Sigmoid colon (tissue), 7 donors: ENCODE measurements at places on chromosomes 6 and 20. TPM values are rescaled to one million over a fixed set of nuclear protein-coding genes. Genes with fewer than 3 reads are reported as not detected.

- no peak for DNase-seq
These were observed 30.3 kb upstream of the NXT1 start for GRCh38 chr20:23320317-23320716.

GRCh38 chr20:6835609-6836008, 68.1 kb downstream of the BMP2 start:
- DNase-seq: no peak

MAD2L1BP gene
- 32.3 TPM for total RNA-seq

DNA sequence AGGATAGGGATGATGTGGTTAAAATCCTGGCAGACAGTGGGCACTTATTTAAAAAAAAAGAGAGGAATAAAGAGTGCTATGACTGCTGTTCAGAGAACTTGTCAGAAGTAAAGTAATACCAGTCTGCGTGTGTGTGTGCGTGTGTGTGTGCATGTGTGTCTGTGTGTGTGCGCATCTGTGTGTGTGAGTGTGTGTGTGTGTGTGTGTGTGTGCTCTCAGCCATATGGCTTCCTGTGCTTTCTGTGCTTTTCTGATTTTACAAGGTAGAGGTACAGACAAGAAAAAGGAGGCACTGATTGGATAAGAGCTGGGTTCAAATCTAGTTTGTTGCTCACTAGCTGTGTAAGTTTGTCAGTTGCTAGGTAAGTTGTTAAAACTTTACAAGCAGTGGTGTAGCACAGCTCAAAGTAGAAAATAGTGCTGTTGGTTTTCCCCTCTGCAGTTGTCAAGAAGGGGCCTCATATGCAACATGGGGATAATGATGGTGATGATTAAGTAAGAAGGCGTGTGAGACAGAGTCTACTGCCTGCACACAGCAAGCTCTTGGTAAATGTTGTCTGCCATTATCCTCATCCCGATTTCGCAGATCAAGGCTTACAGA, 155.3 kb upstream of the ZNF217 start:
- DNase-seq: no peak
